MCF 10A (cell line): ENCODE measurements at places on chromosomes 7 and 10.

DNA sequence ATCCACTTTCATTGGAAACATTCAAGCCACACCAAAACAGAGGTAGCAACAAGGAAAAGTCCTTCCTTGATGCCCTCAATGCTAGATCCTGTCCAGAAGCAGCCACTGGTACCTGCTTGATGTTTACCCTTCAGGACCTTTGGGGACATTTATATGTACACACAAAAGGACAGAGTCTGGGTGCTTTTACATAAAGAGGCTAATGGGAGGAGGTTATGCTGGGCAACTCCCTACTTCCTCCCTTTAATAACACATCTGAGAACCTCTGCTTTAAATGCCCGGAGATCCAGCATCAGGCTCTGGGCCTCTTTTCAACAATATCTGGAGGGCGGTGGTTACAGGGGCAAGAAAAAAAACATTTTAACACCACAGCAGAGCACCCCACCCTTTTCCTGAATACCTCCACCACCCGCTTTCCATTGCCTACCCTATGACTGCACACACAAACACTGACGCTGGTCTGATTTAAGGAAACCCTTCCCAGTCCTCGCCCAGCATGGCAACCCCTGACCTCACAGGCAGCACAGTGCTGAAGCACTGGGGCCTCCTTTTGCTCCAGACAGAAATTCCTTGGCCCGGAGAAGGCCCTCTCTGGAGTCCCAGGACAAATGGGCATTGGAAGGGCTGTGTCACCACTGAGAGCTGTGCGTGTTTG is 39.3 kb upstream of the DUSP5 start:
- H3K36me3 ChIP-seq, result no peaks in the 10 kb centered on the region
- H3K4me1 ChIP-seq, result peaks cover 33% of the 10 kb centered on the region
- H3K4me3 ChIP-seq, result no peak overlapping the region
- DNase-seq, result no peak
- H3K27me3 ChIP-seq, result no peaks in the 10 kb centered on the region
- H3K27ac ChIP-seq, result peak overlapping the region; percentile 37

DNA sequence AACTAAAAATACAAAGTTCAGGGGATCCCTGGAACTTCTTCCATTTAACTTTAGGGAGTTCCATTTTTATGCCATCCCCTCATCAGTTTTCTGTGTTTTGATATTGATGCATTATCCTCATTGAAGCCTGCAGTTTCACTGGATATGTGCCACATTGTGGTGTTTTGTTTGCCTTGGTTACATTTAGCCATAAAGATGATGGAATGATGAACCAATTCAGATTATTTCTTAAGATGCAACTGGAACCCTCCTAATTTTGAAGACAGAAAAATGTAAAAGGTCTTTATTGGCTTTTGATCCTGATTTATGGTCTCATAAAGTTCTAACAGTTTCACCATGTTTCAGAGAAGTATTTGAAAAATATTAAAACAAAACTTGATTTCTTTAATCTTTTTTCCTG is 314.2 kb upstream of the KLF6 start:
- H3K27ac ChIP-seq, result no peak overlapping the region
- DNase-seq, result no peak
- no peaks in the 10 kb centered on the region for H3K27me3 ChIP-seq
- H3K4me3 ChIP-seq, result no peak overlapping the region

DNA sequence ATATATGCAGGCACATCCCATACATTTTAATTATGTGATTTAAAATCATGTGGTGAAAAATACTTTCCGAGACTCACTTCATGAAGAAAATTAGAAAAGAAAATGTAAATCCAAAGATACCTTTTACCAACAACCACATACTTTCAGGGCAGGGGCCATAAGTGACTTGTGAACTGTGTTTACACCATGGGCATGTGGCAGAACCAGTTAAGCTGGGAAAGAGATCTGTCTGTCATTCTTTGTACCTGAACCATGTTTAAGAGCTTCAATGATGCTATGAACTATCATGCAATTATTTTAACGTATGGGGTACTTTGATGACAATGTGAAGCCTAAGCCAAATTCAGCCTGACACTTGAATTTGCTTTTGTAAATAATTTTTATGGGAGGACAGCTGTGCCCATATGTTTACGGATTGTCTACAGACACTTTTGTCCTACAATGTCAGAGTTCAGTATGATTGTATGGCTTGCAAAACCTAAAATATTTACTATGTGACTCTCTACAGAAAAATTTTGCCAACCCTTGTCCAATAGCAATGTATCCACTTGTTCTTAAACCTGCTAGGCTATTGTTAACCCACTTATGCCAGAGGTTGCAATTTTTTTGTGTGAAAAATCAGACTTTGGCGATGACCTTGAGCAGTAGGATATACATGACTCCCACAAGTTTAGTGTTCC is 654.6 kb downstream of the TNS3 start:
- no peak for DNase-seq
- no peak overlapping the region for H3K27ac ChIP-seq
- peaks cover 30% of the 10 kb centered on the region for H3K4me1 ChIP-seq

DNA sequence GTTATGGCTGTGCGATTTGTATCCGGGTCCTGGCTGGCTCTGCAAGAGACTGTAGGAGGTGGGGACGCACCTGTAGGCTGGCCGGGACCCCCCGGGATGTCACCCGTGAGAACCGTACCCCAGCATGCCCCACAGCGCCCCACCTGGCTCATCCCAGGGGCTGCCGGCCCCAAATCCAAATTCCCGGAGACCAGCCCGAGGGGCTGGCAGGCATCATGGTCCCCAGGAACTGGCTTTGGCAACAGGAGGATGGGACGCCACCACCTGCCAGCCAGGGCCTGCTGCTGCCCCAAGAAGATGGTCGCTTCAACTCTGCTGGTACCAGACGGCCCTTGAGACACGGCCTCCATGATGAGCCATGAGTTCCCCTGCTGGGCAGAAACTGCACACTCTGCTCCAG is 239.4 kb downstream of the ELFN1 start:
- H3K27me3 ChIP-seq, result no peaks in the 10 kb centered on the region
- no peak overlapping the region for H3K4me3 ChIP-seq
- no peak for DNase-seq
- no peaks in the 10 kb centered on the region for H3K4me1 ChIP-seq
- H3K27ac ChIP-seq, result no peak overlapping the region

DNA sequence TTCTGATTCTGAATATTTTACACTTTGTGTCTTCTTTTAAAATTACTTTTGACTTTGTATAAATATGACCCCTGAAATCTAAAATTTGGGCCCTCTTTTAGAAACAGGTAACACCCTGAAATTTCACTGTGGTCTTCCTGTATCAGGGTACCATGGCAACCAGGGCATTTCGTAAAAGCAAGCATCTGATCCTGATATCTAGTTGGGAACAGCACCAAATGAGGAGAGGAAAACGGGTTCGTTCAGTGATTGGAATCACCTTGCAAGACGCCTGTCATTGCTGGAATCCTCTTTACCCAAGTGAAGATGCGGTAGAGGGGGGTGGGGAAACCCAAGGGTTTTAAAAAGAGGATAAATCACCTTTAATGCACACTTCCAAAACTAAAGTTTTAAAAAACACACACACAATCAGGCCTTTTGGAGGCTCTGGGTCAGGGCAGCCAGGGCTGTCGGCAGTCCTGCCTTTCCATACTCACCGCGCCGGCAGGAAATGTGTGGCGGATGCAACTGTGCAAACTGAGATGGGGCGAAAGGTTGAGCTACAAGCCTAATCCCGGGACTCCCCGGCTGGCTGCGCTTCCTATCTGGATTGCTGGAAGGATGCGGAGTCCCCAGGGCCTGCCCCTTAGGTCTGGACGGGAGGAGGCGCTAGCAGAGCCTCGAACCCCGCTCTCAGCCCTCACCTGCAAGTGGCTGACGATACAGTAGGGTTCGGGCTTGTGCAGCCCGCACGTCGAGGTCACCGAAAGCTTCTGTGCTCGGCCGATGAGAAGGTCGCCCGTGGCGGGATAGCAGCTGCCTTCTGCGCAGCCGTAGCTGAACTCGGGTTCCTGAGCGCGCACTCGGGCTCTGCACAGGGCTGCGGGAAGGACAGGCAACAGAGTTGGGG is 1.8 kb downstream of the LAMB1 start:
- DNase-seq, result peak; percentile 45
- H3K27me3 ChIP-seq, result no peaks in the 10 kb centered on the region
- peaks cover 66% of the 10 kb centered on the region for H3K36me3 ChIP-seq
- peak overlapping the region; percentile 61 for H3K27ac ChIP-seq
- H3K4me1 ChIP-seq, result peaks cover 27% of the 10 kb centered on the region

DNA sequence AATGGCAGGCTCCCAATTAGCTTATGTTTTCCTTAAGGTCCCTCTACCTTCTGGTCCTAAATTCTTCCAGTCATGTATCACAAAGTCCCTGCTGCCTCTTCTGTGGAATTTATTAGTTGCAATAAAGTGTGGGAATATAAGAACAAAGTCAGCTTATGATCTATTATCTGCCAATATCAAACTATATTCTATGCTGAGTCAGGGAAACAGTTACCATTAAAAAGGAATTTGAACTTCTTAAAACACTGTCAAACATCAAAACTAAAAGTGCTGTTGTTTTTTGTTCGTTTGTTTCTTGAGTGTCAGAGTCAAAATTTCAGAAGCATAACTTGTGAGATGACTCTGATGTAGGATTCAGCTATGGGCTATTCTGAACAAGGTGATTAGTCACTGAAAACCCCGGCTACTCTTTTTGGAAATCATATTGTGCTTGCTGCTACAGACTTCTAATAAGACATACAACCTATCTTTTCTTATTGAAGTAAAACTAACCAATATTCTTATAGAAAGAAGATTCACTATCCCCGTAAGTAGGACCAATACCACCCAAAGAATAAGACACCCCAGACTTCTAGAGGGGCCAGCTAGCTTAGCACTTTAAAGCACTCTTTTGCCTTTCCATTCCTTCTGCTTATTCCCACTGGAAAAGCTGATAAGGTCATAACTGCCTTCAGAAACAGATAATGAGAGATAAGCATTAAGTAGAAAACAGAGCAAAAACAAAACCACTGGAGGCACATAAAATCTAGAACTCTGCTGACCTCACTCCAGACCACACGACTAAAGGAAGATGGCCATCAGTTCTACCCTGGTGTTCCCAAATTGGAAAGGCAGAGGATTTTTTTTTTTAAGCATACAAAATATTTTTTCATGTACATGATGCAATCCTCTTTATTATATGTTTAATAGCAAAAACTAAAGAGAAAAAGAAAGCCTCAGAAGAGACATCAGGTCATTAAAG is 370.6 kb downstream of the PARD3 start:
- no peaks in the 10 kb centered on the region for H3K27me3 ChIP-seq
- H3K4me3 ChIP-seq, result no peak overlapping the region
- no peak overlapping the region for H3K27ac ChIP-seq
- H3K36me3 ChIP-seq, result peaks cover 16% of the 10 kb centered on the region
- no peaks in the 10 kb centered on the region for H3K4me1 ChIP-seq

- H3K4me3 ChIP-seq, result no peak overlapping the region
- no peaks in the 10 kb centered on the region for H3K27me3 ChIP-seq
- peaks cover 24% of the 10 kb centered on the region for H3K36me3 ChIP-seq
- H3K27ac ChIP-seq, result peak overlapping the region; percentile 28
- DNase-seq, result no peak
- H3K4me1 ChIP-seq, result peaks cover 10% of the 10 kb centered on the region
Observed at GRCh38 chr7:16634271-16634738, 11.2 kb downstream of the ANKMY2 start.

DNA sequence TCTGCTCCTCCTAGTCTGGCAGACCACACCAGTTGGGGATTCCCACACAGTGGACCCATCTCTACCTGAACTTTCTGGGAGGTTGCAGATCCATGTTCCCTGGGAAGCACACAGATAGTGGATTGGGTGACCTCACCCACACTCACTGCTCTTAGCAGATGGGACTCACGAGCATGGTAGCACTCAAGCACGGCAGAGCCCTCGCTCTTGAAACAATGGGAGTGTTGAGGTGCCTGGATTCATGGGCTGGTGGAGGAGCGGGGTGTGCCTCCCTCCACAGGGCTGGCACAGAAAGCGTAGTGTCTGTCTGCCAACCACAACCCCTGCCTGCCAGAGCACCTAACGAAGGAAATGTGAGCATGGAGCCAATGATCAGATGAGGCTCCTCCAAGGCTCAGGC is 568.0 kb downstream of the POM121L12 start:
- no peak for DNase-seq
- no peaks in the 10 kb centered on the region for H3K36me3 ChIP-seq
- H3K4me3 ChIP-seq, result no peak overlapping the region
- H3K4me1 ChIP-seq, result peaks cover 7% of the 10 kb centered on the region
- peaks cover 38% of the 10 kb centered on the region for H3K27me3 ChIP-seq
- H3K27ac ChIP-seq, result no peak overlapping the region

GRCh38 chr10:106643473-106643872 is 521.0 kb downstream of the SORCS1 start:
- H3K27ac ChIP-seq, result no peak overlapping the region
- no peaks in the 10 kb centered on the region for H3K27me3 ChIP-seq
- no peaks in the 10 kb centered on the region for H3K4me1 ChIP-seq
- H3K36me3 ChIP-seq, result no peaks in the 10 kb centered on the region
- no peak for DNase-seq
- H3K4me3 ChIP-seq, result no peak overlapping the region

- no peak overlapping the region for H3K27ac ChIP-seq
- H3K36me3 ChIP-seq, result no peaks in the 10 kb centered on the region
- no peaks in the 10 kb centered on the region for H3K27me3 ChIP-seq
- H3K4me1 ChIP-seq, result peaks cover 6% of the 10 kb centered on the region
Observed at GRCh38 chr10:52750629-52751028, 22.0 kb downstream of the MBL2 start.

DNA sequence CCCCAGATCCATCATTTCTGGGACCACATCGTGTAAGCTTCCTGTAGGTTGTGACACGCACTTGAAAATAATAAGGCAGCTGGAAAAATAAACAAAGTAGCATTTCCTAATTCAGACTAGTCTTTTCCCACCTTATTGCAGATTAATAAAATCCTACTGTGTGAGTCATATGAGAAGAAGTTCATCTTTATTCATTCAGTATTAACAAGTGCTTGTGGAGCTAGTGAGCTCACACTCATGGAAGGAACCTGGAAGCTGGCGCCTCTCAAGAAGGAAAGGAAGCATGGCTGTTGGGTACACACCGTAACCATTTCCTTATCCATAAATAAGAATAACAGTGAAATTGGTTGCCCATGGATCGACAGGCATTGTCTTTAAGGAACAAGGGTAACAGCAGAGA is 152.6 kb upstream of the PFKP start:
- DNase-seq, result no peak
- H3K36me3 ChIP-seq, result no peaks in the 10 kb centered on the region
- H3K27me3 ChIP-seq, result peaks cover 44% of the 10 kb centered on the region
- no peaks in the 10 kb centered on the region for H3K4me1 ChIP-seq

DNA sequence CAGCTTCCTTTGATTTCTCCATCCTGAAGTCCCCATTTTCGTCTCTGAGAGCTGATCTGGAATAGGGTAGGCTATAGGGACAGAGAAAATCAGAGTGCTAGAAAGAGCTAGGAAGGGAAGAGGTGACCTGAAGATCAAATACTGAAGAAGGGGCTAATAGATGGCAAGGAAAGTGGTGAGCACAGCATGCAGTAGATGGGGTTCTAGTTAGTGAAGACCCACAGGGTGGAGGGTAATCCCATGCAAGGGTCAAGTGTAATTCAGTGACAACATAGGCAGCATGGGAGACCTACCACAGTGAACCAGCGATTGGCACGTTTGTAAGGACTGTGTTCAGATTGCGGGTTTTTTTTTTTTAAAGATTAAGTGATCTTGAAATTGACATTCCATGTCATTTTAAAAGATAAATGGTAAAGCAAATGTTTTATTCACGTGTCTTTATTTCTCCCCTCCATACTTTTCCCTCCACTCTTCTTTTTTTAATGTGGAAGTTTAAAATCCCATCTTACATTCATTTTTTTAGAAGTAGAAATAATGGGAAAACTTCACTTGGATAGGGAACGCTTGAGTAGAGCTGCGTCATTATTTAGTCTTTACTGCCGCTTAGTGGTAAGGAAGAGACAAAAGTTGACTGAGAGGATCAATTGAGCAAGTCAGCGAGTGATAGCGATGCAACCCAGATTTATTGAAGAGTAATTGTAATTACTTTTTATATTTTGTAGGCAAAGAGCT is 21.0 kb upstream of the ABI1 start:
- no peak overlapping the region for H3K4me3 ChIP-seq
- no peaks in the 10 kb centered on the region for H3K36me3 ChIP-seq
- peak; percentile 77 for DNase-seq
- H3K27me3 ChIP-seq, result peaks cover 21% of the 10 kb centered on the region
- H3K27ac ChIP-seq, result no peak overlapping the region
